ENCODE measurements at places on chromosomes 13 and 19.

DNA sequence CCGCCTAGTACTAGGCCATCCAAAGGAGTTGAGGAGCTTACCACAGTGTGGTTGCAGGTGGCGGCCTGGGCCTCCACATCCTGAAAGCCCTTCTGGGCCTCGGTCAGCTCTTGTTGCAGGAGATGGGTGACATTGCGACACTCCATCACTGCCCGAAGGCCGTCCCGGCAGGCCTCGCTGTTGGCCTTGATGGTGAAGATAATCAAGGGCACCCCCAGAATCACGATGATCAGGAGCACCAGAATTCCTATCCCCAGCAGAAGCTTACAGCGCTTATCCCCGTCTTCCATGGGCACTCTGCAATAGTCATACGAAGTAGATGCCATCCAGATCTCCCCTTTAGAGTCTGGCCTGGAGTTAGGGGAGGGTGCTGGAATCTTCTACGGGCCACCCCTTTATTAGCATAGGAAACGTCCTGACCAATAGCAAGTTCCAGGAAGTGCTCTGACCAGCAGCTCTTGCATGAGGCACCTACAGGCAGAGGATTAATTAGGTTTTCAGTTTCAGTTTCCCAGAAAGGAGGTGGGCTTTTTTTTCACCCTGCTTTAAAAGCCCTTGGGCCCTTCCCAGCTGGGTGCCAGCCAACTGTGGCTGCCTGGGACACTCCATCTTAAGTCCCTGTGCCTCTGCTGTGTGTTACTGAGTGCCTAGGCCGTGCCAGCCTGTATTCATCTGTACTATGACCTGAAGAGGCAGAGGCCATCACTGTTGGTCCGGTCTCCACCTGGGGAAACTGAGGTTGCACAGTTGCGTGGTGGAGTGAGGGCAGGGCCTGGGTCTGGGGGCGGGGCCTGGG, at the start of gene BST2:
BST2 (minus strand) TSS at position 381 of the 796 bp plus-strand sequence; CDS start at position 326, 55 bp downstream.
- DNase-seq, result peak; percentile 76

DNA sequence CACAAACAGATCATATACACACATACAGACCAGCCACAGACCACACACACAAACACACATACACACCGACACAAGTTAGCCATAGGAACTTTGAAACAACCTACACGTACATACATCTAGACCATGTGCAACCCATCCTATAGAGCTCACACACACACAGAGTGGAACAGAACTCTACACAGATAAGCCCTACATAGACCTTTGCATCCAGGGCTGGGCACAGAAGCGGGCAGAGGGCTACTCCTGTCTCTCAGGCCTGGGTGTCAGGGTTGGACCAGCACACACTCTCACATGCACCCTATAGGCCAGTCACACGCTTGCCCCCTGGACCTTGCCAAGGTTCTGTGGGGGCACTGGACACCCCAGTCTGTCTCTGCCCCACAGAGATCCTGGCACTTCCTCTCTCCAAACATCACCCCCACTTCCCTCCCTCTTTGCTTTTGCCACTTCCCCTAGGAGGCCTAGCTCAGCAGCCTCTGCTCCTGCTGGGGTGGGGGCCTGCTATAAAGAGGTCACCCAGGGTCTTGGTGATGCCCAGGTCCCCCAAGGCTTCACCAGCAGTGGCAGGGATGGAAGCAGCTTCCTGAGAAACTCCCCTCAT, 5.8 kb upstream of the JUNB start:
- DNase-seq, result peak; percentile 54

DNA sequence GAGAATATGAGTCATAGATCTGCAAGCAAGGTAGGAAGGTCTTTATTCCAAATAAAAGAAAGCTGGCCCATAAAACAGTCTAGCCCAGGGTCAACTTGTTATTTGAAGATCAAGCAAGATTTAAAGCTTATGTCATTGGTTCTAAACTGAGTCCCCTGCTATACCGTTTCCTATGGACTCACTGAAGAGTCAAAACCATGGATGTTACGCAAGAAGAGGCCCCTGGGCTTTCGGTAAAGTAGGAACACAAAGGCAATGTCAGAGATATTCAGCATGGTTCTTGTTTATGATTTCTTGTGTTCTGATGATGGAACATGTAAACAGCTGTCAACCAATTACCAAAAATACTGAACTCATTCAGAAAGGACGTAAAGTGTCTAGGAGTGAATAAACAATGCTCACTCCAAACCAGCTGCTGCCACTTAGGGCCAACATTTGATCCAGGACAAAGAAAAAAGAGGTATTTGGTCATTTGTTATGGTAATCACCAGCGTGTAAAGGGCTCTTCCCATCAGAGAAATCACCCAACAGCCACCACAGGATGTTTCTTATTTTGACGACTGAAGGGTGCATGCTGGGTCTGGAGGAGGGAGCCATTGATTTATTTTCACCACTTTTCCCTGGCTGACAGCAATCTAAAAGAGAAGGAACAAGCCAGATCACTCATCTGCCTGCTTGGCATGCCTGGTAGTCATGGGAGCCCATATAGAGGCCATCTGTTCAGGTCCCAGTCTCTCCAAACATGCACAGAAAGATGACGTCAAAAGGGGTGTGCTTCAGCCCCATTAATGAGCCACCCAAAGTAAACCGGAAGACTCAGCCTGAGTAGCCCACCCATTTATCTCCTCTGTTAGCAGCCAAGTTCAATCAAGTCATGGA, 68.3 kb downstream of the FGF14 start:
- DNase-seq, result no peak

DNA sequence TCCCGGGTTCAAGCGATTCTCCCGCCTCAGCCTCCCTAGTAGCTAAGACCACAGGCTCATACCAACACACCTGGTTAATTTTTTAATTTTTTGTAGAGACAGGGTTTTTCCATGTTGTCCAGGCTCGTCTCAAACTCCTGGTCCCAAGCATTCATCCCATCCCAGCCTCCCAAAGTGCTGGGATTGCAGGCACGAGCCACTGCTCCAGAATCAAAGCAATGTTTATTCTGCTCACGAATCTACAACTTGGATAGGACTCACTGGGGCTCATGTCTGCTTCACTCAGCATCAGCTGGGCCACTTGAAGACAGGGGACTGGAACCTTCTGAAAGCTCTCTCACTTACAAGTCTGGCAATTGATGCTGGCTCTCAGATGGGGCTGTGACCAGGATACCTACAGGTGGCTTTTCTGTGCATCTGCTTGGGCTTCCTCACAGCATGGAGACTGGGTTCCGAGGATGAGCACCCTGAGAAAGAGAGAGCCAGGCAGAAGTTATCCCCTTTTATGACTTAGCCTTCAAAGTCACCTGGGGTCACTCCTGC, 8.2 kb upstream of the ZNF792 start:
- DNase-seq, result no peak

- DNase-seq, result no peak
These were observed 140.7 kb downstream of the TM9SF2 start for GRCh38 chr13:99642006-99642405.

- DNase-seq, result peak; percentile 24
These were observed 41.3 kb downstream of the FLT3 start for GRCh38 chr13:28058866-28059613.

- DNase-seq, result no peak
These were observed 68.2 kb upstream of the MED4 start for GRCh38 chr13:48163061-48163460.

DNA sequence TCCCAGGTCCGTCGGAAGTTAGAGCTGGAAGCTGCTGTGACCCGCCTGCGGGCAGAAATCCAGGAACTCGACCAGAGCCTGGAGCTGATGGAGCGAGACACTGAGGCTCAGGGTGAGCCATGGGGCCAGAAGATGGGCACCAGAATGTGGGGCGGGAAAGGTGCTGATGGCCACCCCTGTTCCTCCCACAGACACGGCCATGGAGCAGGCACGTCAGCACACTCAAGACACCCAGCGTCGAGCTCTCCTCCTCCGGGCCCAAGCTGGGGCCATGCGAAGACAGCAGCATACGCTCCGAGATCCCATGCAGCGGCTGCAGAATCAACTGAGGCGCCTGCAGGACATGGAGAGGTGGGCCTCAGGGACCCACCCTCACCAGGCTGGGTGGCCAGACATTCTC, 2.5 kb downstream of the HAUS5 start:
- no peak for DNase-seq

DNA sequence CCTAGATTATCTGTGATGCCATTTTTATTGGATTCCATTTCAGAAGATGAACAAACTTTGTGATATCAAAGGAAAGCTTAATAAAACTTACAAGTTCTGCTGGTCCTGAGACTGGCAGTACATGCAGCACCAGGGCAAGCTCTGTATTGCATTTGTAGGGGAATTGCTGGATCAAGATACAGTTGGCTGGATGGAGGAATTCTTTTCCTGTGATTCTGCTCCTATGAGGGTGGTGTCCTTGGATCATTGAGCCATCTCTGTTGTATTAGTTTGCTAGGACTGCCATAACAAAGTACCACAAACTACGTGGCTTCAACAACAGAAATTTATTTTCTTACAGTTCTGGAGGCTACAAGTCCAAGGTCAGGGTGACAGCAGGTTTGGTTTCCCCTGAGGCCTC, 33.9 kb upstream of the CSNK1A1L start:
- DNase-seq, result no peak

- no peak for DNase-seq
These were observed 636.2 kb upstream of the KLF12 start for GRCh38 chr13:74770361-74770760.

All from CD4-positive, alpha-beta T cell treated with Interleukin-4 for 1 hour (primary cell).